HCT116 (cell line): ENCODE measurements at places on chromosomes 12 and 14.

- DNase-seq: no peak
Measured at GRCh38 chr14:51308866-51309265, 68.8 kb downstream of the TMX1 start.

- no peak for DNase-seq
Measured at GRCh38 chr12:7327918-7328317, 24.0 kb downstream of the ACSM4 start.

DNA sequence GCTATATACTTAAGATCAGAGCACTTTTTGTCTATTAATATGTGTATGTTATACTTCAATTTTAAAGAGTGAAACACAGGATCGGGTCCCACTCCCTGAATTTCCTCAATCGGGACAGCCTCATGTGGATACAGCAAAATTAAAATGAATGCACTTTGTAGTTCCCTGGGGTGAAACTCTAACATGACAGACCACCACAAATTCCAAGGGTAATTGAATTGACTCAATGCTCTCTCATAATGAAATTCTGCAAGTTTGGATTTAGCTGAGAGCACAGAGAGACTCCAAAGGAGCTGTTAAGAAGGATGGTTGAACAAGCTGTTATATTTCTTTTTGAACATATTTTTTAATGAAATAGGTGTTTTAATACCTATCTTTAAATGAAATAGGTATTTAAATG lies 413.6 kb downstream of the GXYLT1 start:
- no peak for DNase-seq

DNA sequence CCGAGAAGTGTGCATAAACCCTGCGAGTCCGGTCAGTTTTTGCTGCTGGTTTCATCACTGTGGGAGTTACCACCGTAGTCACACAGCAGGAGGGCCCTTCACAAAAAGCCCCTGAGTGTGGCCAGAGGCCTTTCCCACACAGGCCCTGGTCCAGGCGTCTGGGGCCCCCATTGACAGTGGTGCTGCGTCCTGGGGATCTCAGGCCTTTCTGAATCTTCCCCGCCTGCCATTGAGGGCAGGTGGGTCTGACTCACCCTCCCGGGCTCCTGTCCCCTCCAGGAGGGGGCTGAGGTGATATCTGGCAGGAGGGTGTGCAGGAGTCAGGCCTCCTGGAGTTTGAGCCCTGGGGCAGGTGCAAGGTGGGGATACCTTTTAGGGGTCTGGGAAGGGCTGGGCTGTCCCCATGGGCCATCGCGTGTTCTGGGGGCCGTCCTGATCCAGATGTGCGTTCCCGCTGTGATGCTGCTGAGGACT lies 358.5 kb downstream of the TMEM121 start:
- DNase-seq: no peak

GRCh38 chr12:96585977-96586376 lies 96.6 kb downstream of the CFAP54 start:
- DNase-seq: no peak

DNA sequence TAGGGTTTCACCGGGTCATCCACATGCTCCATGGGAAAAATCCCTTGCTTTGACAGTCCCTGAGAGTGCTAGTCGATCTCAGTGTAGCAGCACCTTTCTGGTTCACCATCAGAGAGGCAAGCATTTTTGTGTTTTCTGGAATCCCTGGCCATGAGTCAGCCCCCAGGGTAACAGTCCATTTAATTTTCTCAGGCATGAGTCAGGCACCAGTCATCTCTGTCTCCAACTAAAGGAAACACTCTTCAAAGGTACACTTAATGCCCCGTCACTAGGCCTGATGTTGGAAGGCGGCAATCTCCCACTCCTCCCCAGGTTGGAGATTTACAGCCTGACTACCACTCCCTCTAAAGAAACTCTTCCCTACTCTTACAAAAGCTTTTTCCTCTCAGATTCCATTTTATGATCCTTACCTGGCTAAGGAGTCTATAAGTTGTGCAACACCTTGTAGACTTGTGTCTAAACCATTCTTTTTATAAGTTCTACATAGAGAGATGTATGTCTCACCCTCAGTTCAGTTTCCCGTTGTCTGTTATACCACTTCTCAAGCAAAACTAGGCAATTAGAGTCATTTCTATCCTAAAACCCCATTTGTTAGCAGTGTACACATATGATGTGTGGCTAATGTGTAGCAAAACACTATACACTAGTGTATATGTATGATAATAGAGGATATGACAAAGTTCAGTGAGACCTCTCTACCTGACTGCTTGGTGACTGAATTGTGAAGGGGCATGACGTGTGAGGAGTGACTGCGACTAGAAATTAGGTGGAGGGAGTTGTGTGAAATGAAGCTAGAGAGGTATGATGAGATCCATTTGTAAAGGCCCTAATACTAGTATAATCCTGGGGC lies 24.6 kb downstream of the TMEM19 start:
- peak; percentile 92 for DNase-seq

- DNase-seq: no peak
Measured at GRCh38 chr12:46483572-46484395, 111.2 kb upstream of the SLC38A2 start.

DNA sequence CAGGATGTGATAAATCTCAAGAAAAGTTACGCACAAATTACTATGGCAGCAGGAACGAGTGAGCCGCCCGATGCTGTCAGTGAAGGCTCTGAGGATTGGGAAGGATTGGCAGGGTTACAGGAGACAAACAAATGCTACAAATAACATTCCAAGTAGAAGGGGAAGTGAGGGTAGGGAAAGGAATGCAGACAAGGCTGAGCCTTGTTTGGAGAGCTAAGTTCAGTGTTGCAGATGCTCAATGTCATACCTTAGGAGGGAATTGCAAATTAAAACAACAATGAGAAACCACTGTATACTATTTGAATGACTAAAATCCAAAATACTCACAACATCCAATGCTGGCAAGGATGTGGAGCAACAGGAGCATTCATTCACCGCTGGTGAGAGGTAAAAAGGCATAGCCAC lies 1.3 kb downstream of the CLEC9A start:
- DNase-seq: no peak

GRCh38 chr14:37170237-37170636 lies 2.2 kb downstream of the SLC25A21 start:
- DNase-seq: no peak

DNA sequence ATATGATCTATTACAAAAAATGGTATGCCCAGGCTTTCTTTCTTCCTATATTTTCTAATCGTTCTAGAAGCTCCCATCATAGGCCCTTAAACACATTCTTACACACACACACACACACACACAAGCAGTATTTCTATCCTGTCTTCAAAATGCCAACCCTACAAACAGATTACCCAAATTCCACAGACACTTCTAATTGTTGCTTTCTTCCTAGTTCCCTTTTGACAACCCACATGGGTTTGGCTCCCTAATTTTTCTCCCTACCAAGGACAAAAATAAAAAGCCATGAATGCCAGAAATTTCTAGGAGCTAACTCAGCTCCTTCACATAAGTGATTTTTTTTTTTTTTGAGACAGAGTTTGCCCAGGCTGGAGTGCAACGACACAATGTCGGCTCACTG lies 60.3 kb upstream of the NTF3 start:
- DNase-seq: no peak

GRCh38 chr12:4036671-4037271 lies 163.6 kb upstream of the PARP11 start:
- DNase-seq: no peak

DNA sequence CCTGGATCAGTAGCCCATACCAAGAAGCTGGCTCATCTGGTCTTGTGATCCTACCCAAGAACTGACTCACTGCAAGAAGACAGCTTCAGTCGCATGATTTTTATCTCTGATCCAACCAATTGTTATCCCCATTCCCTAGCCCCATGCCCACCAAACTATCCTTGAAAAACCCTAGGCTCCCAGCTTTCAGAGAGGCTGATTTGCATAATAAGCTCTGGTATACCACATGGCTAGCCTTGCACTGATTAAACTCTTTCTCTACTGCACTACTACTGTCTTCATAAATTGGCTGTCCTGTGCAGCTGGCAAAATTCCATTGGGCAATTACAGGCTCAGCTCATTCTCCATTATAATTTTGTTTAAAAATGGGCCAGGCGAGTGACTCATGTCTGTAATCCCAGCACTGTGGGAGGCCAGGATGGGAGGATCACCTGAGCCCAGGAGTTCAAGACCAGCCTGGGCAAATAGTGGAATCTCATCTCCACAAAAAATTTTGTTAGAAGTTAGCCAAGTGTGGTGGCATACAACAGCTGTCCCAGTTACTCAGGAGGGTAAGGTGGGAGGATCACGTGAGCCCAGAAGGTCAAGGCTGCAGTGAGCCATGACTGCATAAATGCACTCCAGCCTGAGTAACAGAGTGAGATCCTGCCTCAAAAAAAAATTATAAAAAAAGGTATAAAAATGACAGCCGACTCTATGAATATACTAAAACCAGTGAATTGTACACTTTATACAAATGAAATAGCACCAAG lies 76.7 kb upstream of the EIF5 start:
- no peak for DNase-seq

- DNase-seq: no peak
Measured at GRCh38 chr12:70040141-70040540, 203.1 kb upstream of the CNOT2 start.
